Cardiac atrium fibroblast (primary cell): ENCODE measurements at places on chromosomes 3 and 15. TPM values are rescaled to one million over a fixed set of nuclear protein-coding genes. Genes with fewer than 3 reads are reported as not detected.

GAP43 gene
- total RNA-seq, result not detected in 2 replicates

SLC41A3 gene
- total RNA-seq, result 38.7 and 43.5 TPM in 2 replicates

SCN11A gene
- total RNA-seq, result under 0.01 TPM in 1 of 2 replicates, not detected in the other

SH2D7 gene
- not detected in 2 replicates for total RNA-seq

ANKRD34C gene
- not detected in 2 replicates for total RNA-seq

THRB gene
- total RNA-seq, result 1.6 TPM in 2 replicates

PLA1A gene
- total RNA-seq, result not detected in 2 replicates

SAMD7 gene
- not detected in 2 replicates for total RNA-seq

SLC22A13 gene
- total RNA-seq, result not detected in 2 replicates

TM6SF1 gene
- total RNA-seq, result 2.3 and 6.0 TPM in 2 replicates

ERICH6 gene
- 0.32 TPM in 1 of 2 replicates, not detected in the other for total RNA-seq

GOLGA8R gene
- 1.5 and 1.8 TPM in 2 replicates for total RNA-seq

CAPN3 gene
- 1.4 and 2.3 TPM in 2 replicates for total RNA-seq

DLG1 gene
- 32.9 and 48.4 TPM in 2 replicates for total RNA-seq

ARPC4 gene
- total RNA-seq, result 222 and 227 TPM in 2 replicates

GCSAM gene
- 0.81 TPM in 1 of 2 replicates, not detected in the other for total RNA-seq

BNC1 gene
- total RNA-seq, result 1.1 and 2.6 TPM in 2 replicates

CPNE9 gene
- total RNA-seq, result not detected in 2 replicates

ABTB1 gene
- 13.2 and 14.1 TPM in 2 replicates for total RNA-seq

FAM107A gene
- 7.0 and 15.6 TPM in 2 replicates for total RNA-seq

FBXW12 gene
- total RNA-seq, result not detected in 2 replicates

MESP1 gene
- 2.3 TPM in 1 of 2 replicates, not detected in the other for total RNA-seq

GREM1 gene
- under 0.01 and 0.32 TPM in 2 replicates for total RNA-seq

IMPG2 gene
- total RNA-seq, result under 0.01 TPM in 1 of 2 replicates, not detected in the other

TP63 gene
- total RNA-seq, result under 0.01 TPM in 1 of 2 replicates, not detected in the other

PSTPIP1 gene
- total RNA-seq, result not detected in 2 replicates

FSIP1 gene
- total RNA-seq, result under 0.01 and 0.97 TPM in 2 replicates

ITIH1 gene
- not detected in 2 replicates for total RNA-seq

HEG1 gene
- total RNA-seq, result 195 and 268 TPM in 2 replicates
